Tibial nerve (tissue), 4 donors: ENCODE measurements at places on chromosomes 2 and 18.

- no peak for DNase-seq
Measured at GRCh38 chr18:55695091-55695490, 107.1 kb upstream of the TCF4 start.

DNA sequence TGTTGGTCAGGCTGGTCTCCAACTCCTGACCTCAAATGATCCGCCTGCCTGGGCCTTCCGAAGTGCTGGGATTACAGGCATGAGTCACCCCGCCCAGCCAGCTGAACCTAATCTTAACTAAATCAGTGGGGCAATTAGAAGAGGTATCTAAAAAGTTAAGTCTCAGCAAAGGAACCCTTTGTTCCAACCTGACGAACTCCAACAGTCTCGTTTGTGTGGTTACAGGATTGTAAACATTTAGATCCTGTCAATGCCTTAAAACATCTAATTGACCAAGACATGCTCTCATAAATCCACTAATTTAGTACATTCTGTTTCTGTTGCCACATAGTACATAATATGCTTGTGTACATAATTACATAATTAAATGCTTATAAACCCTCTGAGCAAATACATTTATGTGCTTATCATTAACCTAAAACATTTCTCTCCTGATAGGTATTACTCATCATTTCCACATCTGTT is 31.1 kb upstream of the STK39 start:
- DNase-seq: no peak

- DNase-seq: no peak
Measured at GRCh38 chr18:28248653-28249052, 71.7 kb upstream of the CDH2 start.

GRCh38 chr2:8536686-8537561 is 144.9 kb upstream of the ID2 start:
- DNase-seq: no peak

DNA sequence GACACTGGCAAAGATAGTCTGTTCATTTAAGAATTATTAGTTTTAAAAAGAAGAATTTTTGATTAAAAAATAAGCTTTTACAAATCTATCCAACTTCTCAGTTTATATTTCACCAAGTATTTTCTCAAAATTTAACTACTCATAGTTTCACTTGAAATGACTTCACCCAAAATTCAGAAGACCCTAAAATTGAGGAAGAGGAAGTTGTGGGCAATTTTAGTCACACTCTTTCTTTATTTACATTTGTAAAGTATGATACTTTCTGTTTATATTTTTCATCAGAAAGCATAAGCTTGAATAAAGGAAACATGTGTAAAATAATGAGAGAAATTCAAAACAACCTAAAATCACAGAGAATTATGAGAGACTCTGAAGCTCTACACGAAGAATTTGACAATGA is 278.8 kb upstream of the MEIS1 start:
- no peak for DNase-seq

- DNase-seq: no peak
Measured at GRCh38 chr2:158179660-158180059, 78.0 kb downstream of the UPP2 start.

- DNase-seq: no peak
Measured at GRCh38 chr2:238313289-238313990, 6.9 kb upstream of the TRAF3IP1 start.

DNA sequence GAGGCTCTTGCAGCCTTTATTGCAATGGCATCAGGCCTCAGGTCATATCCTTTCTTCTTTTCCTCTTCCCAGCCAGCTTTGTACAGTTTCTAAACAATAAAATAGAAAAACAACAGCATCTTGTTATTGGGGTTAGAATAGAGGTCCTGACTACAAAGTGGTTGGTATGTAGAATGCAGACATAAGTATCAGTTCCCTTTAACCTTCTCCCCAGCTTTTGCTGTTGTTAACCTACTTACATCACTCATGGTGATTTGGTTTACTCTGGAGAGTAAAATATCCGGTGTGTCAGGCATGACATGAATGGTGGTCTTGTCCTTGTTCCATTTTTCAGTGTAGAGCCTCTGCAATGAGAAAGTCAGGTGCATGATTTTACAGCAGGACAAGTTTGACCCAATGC is 69.8 kb downstream of the NEB start:
- DNase-seq: no peak

- DNase-seq: no peak
Measured at GRCh38 chr18:22688877-22689496, 244.1 kb upstream of the RBBP8 start.

DNA sequence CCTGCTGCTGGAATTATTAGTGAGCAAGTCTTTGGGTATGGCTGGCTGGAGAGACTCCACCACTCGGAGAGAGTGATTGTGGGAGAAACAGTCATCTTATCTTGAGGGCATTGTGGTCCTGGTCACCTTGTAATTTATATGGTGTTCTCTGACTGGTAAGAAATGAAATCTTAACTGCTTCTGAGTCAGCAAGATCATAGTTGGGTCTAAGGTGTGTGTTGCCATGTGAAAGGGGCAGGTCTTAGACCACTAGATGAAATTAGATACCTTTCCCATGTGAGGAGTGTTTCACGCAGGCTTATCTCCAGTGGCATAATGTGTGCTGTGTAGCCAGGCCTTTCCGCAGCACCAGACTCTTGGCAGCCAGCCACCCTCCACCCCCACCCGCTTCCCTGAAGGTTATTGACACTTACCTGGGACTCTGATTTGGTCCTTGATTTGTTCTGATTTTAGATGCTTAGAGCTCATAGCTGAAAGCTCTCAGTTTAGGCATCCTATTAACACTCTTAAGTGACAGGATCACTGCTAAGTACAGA is 7.7 kb downstream of the MAPRE3 start:
- no peak for DNase-seq

GRCh38 chr2:42874949-42875801 is 82.8 kb upstream of the HAAO start:
- DNase-seq: no peak

DNA sequence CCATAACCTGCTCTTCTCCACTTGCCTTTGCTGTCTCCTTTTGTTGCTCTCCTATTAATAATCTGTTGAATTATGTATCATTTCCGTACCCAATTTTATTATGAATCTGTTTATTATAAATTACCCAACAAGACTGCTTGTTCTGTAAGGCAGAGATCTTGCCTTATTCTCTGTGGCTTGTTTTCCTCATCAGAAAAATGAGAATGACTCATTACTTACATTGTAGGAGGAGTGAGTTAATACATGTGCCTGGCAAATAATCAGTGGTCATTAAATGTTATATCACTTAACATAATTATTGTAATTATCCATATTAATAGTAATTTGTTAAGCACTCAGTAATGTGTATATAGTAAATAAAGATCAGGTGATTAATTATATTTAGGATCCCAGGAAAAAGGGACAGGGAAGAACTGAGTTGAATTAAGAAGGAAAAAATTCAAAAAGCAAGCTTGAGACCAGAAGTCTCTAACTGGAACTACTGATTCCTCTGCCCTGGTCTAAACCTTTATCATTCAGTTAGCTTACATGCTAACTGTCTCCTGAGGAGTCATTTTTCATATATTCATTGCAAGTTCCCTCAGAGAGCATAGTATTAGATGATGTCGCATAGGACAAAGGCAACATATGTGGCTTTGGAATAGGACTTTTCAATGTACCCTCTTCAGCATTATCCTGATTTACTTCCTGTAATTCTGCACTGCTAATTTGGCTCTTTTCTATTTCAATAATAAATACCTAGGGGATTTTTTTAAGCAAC is 335.7 kb downstream of the GALNT13 start:
- no peak for DNase-seq

GRCh38 chr2:185006481-185006880 is 408.2 kb downstream of the ZNF804A start:
- no peak for DNase-seq

DNA sequence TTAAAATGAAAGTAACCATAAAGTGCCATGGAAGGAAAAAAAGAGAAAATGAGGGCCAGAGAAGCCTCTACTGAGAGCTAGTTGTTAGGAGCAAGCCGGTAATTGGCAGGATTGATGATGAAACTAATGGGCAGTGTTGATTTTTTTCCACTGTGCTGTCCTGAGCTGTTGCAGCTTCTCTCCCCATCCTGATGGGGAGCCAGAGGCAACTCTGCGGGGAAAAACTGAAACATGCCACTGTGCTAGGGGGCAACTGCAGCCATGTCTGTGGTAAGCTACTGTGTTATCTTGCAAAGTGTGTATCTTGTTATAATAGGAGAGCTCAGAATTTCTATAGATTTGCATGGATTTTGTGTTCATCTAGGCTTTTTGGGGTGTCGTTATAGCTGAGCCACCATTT is 487.9 kb downstream of the STK39 start:
- no peak for DNase-seq

DNA sequence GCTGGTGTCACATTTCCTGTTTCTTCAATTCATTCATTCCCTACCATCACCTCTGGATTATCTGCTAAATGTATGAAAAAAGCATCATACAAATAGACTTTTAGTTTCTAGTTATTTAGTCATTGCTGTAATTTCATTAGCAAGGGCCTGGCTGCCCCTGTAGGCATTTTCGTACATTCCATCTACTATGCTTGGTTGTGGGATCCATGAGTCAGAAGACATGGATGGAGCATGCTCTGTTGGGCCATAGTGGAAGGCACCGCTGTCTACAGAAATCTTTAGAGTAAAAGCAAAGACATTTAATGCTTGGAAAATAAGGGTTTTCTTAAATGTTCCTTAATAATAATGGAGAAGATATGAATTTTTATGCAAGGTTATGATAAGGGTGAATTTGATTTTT is 324.8 kb upstream of the MEIS1 start:
- DNase-seq: no peak

- DNase-seq: no peak
Measured at GRCh38 chr2:40287195-40287594, 164.7 kb downstream of the SLC8A1 start.

DNA sequence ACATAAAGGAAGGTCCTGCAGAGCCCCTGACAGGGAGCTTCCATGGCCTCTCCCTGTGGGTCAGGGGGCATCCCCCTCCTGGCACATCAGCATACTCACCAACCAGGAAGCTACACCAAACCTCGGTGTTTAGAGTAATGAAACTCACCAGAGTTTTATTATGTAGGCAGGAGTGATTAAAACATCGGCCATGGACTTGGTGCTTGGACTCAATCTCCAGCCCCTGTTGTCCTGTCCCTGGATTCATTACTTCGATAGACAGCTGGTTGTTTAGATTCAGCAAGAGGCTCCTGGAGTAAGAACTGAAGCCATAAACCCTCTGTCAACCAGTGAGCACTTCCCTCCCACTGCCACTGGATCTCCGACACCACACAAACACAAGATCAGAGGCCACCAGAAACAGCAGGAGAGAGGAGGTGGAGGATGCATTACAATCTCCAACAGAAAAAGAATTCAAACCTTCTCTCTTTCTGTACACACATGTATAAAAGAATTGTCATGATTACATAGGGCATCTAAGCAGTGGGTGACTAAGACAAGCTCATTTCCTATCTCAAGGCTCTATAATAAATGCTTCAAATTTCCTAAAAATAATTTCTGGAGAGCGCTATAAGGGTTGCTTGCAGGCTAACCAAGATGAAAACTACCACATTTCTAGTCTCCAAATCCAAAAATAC is 27.2 kb downstream of the TBC1D8 start:
- DNase-seq: no peak

- no peak for DNase-seq
Measured at GRCh38 chr2:121483846-121484245, 46.8 kb upstream of the RNU4ATAC start.

DNA sequence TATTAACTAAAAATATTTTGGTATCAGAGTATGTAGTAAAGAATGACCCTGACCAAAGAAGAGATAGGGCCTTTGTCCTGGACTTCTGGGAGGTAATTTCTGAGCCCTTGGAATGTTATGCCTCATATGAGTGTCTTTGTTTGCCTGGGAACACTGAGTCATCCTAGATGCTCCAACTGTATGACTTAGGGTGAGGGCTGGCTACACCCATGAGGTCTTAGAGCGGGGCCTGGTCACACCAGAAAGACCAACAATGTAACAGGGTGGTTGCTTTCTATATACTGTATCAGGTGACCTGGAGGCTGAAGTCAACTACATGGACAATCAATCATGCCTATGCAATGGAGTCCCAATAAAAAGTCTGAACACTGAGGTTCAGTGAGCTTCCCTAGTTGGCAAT is 253.1 kb downstream of the MBD2 start:
- DNase-seq: no peak

GRCh38 chr2:71779774-71780105 is 326.4 kb downstream of the DYSF start:
- DNase-seq: no peak

DNA sequence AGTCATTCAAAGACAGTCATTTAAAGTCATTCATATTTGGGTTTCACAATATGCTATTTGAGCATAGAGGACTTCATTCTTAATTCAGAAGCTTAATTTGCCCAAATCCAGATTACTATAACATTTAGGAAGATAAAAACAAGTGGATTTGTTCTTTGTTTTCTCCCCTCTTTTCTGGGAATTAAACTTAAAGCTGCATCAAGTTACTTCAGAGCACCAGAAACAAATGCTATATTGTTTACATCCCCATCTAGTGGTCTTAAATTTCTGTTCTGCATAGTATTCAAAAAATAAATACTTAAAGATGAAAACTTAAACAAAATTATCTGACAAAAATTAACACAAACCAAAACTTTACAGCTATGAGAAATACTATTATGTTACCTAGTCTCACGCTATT is 34.7 kb upstream of the MARCHF7 start:
- no peak for DNase-seq

DNA sequence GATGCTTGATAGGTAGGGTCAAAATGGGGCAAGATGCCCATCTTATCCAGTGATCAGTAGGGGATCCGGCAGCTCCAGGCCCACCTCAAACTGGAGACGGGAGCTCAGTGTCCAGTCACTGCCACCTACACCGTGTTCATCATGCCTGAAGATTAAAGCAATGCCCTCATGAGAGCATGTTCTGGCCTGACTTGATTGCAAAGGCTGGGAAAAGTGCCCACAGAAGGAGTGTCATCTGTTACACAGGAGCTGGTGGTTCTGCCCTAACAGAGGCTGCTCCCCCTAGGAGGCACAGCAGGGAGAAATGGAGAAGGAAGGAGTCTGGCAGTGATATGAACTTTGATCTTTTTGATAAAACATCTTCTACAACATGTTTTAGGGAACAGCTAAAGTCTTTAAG is 92.3 kb downstream of the CCBE1 start:
- no peak for DNase-seq

DNA sequence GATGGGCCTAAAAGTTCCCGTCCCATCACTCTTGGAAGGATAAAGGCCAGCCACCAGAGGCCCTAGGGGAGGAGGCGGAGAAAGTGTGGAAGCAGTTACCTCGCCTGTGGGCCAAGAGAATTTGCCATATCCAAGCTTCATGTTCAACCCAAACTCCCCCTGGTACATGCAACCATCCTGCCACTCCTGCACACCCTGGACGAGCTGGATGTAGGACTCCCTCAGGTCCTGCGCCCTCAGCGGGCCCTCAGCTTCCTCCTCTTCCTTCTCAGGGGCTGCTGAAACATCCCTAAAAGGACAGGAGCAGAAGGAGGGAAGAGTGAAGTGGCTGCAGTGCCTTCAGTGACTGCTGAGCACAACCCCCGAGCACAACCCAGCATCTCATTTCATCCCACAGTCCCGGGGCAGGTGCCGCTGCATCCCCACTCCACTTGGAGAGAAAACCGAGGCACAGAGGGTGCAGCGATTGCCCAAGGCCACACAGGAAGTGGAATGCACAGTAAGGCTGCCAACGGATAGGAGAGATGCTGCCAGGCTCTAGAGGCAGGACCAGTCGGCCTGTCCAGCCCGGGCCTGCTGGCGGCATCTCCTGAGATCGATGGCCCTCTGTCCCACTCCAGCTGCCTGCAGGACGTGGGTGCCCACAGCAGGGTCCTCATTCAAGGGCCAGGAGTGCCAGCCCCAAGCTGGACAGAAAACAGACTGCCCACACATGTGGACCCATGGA is 2.9 kb downstream of the ANKMY1 start:
- no peak for DNase-seq
